ENCODE measurements at places on chromosomes 7 and 10.

- peak; percentile 36 for DNase-seq
Measured at GRCh38 chr7:13282377-13282980, 595.0 kb downstream of the ARL4A start.

DNA sequence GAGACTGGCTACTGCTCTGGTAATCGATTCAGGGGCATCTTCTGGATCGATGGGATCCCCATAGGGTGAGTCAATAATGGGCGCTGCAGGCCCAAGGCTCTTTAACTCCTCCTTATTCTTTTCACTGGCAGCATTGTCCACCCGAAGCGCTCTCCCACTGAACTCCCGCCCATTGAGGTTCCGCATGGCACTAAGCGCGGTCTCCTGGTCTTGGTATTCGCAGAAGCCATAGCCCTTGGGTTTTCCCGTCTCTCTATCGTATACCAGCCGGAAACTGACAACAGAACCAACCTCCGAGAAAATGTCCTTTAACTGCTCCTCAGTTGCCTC, 285 bp downstream of the CSTF2T start:
- no peak for DNase-seq

DNA sequence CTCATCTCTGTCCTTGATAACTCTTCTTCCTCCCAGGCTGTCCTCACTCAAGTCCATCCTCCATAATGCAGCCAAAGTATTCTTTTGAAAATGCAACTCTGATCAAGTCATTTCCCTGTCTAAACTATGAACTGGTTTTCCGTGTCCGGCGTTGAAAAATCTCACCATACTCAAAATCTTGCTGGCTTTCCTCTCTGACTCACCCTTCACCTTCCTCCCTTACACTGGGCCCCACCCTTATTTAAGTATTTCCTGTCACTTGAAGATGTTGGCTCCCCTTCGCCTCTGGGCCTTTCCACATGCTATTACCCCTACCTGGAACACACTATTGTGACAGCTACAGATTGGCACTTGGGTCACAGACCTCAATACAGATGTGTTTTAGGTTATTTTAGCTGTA, 515.6 kb downstream of the INHBA start:
- DNase-seq: no peak

DNA sequence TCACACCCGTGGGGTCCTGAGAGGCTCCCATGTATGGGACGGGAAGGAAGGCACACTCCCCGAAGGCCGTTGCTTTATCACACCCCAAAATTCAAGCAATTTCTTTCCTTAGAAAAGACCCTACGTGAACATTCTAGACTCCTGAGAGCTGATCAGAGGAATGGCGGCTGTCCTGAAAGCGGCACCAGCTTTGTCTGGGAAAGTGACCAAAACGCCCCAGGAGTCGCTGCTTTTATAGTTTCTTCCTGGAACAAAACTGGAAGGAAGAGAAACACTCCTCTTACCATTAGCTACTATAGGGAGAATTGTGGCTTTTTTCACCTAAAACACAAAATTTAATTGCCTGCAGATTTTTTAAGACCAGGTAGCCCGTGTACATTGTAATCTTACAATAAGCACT, 261.8 kb upstream of the RNF32 start:
- DNase-seq: no peak

DNA sequence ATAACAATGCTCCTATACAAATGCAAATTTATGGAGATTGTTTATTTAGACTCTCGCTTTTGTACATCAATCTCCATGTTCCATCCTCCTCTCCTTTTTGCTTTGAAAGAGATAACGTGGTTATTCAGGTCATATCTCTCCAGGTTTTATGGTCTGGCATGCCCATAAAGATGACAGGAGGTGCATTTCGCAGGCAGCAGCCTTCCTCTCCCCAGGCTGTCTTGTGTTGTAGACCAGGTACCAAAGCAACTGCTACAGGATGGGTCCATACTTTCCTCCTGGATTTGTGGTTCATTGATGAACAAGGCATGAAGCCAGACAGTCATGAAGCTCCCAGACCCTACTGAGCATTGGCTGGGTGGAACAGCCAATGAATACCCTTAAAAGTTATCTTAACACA, 400.2 kb upstream of the NPVF start:
- DNase-seq: no peak

GRCh38 chr10:97228130-97228774, 42.5 kb upstream of the SLIT1 start:
- DNase-seq: no peak
